NCI-H1694 (cell line): ENCODE measurements at places on chromosomes 6 and 20.

- DNase-seq: no peak
Measured at GRCh38 chr6:158158123-158158522, 9.9 kb downstream of the SERAC1 start.

DNA sequence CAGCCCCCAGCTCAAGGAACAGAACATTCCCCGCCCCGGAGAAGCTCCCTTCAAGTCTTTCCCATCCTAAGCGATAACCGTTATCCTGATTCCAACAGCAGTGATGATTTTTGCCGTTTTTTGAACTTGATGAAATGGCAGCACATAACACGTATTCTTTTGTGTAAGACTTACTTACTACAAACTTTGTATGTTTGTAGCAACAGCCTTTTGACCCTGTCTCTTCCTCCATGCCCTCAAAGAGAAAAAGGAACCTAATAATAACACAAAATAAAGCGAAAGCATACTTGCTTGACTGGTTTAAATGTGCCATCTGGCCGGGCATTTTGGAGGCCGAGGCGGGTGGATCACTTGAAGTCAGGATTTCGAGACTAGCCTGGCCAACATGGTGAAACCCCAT lies 26.4 kb upstream of the SLC9A8 start:
- DNase-seq: no peak

DNA sequence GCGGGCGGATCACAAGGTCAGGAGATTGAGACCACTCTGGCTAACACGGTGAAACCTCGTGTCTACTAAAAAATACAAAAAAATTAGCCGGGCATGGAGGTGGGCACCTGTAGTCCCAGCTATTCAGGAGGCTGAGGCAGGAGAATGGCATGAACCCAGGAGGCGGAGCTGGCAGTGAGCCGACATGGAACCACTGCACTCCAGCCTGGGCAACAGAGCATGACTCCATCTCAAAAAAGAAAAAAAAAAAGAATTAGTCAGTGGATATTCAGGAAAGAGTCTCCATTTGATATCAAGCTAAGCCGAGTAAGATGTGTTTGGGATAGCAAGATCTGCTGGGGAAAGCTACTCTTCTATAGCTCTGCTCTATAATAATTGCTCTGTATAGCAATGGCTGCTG lies 41.0 kb downstream of the MOCS1 start:
- no peak for DNase-seq

DNA sequence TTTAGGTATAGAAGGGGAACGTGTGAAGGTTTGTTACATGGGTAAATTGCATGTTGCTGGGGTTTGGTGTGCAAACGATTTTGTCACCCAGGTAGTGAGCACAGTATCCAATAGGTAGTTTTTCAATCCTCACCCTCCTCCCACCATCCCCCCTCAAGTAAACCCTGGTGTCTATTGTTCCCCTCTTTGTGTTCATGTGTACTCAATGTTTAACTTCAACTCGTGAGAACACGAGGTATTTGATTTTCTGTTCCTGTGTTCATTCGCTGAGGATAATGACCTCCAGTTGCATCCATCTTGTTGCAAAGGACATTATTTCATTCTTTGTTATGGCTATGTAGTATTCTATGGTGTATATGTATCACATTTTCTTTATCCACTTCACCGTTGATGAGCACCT lies 11.6 kb upstream of the VNN1 start:
- no peak for DNase-seq

DNA sequence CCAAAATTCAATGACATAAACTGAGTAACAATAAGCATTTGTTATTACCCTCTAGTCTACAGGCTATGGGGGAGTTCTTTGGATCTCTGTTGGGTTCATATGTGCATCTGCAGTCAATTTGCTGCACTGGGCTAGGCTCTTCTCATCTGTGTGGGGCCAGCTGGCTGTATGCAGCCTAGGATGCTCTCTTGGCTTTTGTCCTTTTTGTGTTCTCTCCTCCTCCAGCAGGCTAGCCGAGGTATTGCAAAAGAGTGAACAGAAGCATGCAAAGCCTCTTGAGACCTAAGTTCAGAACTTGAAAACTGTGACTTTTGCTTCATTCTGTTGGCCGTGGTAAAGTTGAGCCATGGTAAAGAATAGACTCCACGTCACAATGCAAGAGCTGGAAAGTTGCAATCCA lies 62.8 kb upstream of the FOXO3 start:
- DNase-seq: no peak

GRCh38 chr6:28922821-28923317 lies 916 bp downstream of the TRIM27 start:
- DNase-seq: no peak

DNA sequence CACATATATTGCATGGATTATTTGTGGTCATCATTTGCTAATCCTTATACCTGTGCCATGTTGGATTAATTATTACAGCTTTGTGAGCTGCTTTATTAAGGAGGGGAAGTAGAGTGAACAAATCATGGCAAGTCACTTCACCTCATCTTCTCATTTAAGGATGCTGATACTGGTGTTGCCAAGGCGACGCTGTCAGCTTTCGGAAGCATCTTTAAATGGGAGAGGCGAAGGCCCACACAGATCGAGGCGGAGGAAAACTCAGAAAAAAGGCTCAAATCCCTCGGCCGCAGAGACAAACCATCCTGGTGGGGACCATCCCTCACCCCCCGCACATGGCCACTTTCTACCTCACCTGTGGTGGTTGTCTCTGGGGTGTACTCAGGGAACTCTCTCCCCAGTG lies 34.8 kb downstream of the FAM110A start:
- no peak for DNase-seq

GRCh38 chr6:87753131-87753685 lies 51.2 kb upstream of the AKIRIN2 start:
- DNase-seq: no peak
